ENCODE measurements at places on chromosomes 2 and 18. TPM values are rescaled to one million over a fixed set of nuclear protein-coding genes. Genes with fewer than 3 reads are reported as not detected.

PELI1 gene
- total RNA-seq: 60.0 TPM

DQX1 gene
- 1.2 TPM for total RNA-seq

G6PC2 gene
- total RNA-seq: not detected

MTLN gene
- total RNA-seq: 42.1 TPM

GRCh38 chr18:77068321-77069312 lies 64.0 kb downstream of the MBP start:
- DNase-seq: no peak

- no peak for DNase-seq
Measured at GRCh38 chr2:85540133-85540648, 1.2 kb downstream of the MAT2A start.

DNA sequence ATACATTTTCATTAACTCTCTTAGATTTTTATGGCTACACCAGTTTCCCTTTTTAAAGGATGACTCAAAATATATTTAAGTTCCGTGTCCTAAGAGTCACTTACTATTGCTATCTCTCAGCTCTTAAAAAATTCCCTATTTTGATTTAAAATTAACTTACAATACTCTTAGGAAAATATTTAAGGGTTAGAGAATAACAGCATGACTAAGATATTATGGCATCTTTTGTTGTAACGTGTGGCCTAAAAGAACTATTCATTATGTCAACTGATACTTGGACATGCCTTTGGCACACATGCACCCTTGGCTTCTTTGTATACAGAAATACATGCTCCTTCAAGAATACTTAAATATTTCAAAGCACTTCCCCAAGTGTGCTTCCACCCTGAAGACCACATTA lies 42.3 kb downstream of the SCN3A start:
- no peak for DNase-seq

GRCh38 chr2:63741884-63742579 lies 99.7 kb upstream of the UGP2 start:
- DNase-seq: no peak

DNA sequence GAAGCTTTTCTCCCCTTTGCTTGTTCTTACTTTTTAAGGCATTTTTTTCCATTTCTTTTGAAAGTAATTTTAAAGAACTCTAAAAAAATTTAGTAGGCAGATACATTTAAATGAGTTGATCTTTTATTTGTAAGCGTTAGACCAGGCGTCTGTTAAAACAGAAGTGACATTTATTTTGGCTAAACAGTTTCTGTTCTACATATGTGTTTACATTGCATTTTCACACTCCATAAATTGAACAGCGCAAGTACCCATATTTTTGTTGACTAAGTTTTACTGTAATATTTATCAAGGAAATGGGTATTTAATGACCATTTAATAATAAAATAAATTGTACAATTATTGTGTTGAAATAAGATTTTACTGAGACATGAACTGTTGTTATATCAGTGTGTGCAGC lies 21.9 kb downstream of the PPM1B start:
- DNase-seq: no peak
